ENCODE measurements at places on chromosomes 6 and 20.

- DNase-seq = no peak
These were observed 438.4 kb upstream of the SPTLC3 start for GRCh38 chr20:12570371-12570770.

DNA sequence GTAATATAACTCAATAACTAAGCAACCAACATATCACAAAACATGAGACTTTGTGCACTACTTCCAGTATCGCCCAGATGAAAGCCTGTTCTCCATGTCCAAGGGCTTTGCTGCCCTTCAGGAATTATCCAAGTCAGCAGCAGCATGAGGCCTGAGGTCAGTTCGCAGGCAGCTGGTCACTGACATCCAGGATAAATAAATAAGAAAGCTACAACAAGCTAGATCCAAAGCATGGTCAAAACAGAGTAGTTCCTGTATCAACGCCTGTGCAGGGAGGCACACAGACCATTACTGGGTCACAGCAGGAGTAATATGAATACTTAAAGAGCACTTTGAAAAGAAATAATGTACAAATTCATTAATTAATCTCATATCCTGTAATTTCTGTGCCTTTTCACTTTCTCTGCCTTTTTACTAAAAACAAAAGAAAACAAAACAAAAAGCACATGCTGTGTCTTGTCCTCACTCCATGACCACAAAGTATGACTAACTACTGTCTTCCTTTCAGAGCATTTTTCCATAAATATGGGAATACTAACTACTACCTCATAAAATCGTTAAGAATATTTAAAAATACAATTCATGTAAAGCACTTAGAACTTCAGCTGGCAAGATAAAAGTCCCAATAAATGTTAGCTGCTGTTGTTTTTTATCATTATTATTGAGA is 374.9 kb upstream of the IRAK1BP1 start:
- DNase-seq = no peak

DNA sequence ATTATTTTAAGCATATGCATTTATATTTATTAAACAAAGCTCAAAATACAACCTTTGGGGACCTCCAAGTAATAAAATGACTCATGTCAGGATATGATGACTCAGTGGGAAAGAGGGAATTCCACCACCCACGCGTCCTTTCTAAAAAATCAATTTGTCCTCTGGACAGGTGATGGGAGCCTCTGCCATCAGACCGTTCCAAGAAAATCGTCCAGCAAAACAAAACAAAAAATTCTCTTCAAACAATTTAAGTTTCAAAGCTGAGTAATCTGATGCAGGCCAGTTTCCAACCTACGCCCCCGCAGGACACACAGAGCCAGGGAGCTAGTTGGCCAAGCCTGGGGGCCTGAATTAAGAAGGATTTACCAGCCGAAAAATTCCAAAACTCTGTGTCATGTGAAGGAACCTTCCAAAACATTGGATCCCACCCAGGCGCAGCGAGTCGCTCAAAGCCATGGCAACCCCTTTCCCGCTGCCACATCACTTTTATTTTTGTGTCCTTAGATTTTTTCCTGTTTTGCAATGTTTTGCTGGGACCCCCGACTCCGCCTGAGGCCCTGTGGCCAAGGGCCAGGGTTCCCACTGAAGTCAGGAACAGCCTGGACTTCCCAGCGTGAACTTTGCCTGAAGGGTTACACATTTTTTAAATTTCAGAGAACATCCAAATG is 95.3 kb downstream of the NFATC2 start:
- DNase-seq = no peak

DNA sequence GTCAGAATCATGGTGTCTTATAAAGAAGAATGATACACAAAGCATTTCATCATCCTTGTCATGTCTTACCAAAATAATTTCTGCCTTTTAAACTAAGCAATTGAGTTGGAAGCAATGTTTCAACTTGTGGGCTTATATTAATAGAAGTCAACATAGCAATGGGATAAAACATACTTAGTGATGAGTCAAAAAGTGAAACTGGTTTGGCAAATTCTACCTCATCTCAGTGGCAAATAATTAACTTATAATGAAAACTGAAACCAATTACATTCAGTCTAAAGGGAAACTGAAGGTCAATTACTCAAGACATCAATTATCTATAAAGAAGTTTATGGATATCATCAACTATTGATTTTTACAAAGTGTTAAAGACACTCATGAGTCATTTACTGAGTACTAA is 463.8 kb downstream of the BMP2 start:
- DNase-seq = no peak
